ENCODE measurements at places on chromosomes 2 and 18.

DNA sequence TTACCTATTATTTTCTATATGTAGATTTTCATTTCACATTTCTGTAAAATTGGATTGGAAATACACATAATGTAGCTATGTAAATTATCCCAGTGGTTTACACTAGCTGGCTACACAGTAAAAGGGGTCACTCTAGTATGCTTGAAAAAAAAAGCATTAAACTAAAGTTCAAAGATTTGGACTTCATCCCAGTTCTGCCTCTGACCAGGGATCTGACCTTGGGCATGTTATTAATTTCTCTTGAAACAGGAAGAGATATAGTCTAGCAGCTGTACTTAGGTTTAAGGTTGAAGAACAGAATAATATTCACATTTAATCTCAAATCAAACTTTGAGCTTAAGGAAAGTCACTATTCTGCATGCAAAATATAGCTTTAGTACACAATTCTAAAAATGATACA, 64.5 kb upstream of the RPE start:
- DNase-seq: no peak

DNA sequence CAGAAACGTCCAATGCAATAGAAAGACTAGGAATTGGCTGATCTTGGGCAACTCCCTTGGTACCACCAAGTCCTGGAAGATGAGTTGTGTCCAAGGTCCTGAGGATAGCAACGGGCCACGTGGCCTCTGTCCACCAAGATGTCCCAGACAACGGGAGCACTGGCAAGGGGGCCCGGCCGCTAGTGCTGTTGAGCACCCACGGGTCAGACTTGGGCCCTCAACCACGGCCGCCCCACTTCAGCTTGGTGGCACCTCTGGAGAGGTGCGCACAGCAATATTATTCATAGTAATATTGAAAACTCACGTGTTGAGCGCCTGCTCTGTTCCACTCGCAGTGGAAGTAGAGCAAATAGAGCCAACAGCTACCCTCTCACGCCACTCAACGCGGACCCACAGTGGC, 19.0 kb downstream of the PASK start:
- DNase-seq: no peak

- no peak for DNase-seq
Measured at GRCh38 chr2:42142547-42143184, 26.5 kb upstream of the EML4 start.

GRCh38 chr18:67771271-67771670, 254.8 kb upstream of the DSEL start:
- no peak for DNase-seq

GRCh38 chr2:51071191-51071590, 39.3 kb upstream of the NRXN1 start:
- DNase-seq: no peak

- no peak for DNase-seq
Measured at GRCh38 chr2:44477657-44478414, 116.1 kb downstream of the CAMKMT start.

GRCh38 chr18:23269928-23270327, 134.6 kb downstream of the CABLES1 start:
- DNase-seq: no peak

DNA sequence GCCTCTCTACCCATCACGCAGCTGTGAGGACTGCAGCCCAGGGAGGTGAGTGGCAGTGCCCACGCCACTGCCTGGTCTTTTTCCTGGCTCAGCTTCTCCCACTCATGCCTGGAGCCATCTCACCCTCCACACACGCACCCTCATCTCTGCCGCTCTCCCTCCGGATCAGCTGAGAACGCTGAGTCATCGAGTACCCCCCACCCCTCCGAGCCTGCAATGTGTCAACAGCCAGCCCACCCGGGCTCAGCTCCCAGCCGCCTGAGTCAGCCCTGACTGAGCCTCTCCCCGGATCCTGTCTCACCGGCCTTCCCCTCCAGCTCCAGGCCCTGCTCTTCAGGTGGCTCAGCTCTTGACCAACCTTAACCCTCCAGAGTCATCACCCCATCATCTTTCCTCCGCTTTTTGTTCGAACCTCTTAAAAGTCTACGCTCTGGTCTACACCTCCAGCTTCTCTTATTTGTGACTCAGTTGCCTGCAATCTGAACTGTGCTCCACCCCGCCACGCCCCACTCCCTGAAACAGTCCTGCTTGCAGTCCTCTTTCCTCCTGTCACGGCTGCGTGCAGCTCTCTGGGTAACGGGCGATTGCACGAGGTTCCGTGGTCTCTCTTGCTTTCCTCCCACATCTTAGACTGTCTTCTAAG, 94.4 kb upstream of the ASAP2 start:
- peak; percentile 90 for DNase-seq

DNA sequence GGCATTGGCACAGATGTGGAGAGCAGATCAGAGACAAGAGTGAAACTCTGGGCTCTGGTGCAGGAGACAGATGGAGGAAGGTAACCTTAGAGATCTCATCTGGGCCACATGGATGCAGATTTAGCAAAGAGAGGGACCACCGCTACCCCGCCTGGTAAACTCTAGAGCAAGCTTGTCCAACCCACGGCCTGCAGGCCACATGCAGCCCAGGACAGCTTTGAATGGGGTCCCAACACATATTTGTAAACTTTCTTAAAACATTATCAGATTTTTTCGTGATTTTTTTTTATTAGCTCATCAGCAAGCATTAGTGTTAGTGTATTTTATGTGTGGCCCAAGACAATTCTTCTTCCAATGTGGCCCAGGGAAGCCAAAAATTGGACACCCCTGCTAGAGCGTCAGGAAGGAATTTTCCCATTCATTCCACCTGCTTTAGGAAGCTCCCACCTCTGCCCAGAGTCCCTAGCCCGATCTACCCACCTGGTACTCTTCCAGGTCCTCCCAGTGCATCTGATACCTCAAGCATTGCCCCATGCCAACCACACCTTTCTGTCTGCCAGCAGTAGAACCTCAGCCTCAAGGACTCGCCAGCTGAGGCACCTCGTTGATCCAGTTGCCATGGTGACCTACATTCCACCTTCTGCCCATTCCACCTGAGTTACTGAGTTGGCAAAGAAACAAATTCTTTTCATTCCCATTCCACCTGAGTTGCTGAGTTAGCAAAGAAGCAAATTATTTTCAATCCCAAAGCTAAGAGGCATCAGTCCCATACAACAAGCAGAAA, at the start of gene CIB4:
Gene CIB4 (minus strand): TSS at position 586 of the 784 bp plus-strand sequence. CDS start 52 bp downstream, at position 534.
- DNase-seq: no peak

All from umbilical cord (tissue), 2 donors.